ENCODE measurements at places on chromosomes 6 and 20.
A peak's percentile ranks its signal among the peaks of the same experiment; 100 is the strongest.

DNA sequence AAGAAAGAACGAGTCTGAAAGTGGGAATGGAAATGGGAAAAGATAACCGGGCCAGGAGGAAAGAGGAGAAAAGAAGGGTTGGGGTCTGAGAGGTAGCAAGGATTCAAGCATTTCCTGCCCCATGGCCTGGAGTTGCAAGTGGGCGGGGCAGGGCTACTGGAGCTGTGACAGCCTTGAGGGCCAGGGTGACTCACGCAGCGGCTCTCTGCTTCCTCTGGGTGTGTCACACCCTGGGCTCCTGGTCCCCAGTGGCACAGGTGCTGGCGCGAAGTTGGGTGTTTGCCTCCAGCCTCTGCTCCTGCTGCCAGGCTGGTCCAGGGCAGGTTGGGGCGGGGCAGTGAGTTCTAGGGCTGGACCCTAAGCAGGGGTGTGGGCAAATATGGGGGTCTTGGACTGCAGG is 3.3 kb upstream of the ULBP3 start:
- DNase-seq, result peak; percentile 26

DNA sequence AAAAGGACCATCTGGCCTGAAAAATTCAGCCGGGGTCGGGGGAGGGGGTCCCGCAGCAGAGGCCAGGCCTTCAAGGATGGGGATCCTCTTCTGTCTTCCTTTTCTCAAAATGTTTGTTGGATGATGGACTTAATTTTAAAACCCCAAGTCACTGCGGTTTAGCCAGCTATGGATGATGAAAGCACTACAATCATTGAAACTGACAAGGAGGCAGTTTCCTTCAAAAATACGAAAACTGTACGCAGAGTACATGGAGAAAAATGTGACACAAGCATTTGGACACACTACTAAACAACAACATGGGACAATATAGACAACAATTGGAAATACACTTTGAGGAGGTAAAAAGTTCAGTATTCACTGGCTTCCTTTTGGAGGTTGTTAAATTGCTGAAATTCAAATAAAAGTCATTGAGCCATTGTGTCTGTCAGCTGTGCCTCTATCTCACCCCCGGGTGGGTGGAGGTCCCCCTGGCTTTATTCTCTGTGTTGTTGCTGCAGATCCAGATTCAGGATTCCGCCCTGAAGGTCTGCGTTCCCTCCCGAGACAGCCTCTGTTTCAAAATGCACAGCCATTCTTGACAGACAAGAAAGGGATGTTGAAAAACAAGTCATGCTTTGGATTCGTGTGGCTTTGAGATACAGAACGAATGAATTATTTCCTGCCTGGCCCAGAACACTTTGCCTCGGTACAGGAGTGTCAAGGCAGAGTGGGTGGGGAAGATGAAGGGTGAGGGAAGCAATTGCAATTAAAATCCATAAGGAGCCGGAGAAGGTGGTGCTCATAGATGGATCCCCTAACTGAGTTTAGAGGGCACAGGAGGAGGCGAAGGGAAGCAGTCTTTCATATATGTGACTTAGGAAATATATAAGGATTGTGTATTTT is 118.2 kb downstream of the TTLL2 start:
- DNase-seq, result no peak

DNA sequence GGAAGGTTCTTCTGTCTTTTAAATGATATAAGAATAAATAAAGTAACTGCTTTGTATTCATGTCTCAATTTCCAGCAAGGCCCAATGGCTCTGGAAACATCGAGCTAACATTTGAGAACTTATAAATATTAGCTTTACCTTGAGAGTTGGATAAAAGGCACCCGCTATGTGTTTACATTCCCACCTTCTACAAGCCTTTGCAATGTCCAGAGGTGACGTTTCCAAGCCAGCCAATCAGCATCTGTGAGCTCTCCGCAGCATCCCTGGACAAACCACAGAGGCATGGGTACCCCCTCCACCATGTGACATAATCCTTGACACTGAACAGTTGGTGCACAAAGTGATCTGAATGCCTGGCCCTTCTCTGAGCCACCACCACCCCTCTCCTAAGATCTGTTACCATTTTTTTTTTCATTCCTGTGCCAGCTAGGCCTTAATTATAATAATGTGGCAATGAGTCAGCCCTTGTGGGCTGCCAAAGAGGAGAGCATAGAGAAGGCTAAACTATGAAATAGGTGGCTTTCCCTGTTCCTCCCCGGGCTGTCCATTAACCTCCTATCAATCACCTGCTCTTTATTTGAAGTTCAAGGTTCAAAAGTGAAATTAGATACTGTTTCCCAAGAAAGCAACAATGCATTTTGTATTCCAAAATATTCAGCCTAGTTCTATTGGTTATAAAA is 4.1 kb downstream of the CBLN4 start:
- DNase-seq, result no peak

DNA sequence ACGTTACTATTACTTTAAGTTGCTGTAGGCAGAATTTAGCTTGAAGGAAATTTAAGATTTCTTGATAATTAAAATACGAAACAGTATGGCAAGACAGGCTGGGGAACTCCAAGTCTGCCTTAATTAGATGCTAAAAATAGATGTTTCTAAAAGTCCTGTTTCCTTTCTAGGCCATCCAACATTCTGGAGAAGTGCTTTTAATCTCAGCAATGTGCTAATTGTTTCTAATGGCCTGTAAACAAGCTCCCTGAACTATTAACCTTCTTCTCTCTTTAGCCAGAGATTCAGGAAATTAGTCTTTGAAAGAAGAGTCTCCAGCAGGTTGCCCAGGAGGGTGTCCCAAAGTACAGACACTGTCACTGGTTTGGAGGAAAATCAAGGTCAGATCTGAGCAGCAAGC is 677.3 kb upstream of the AGPAT4 start:
- DNase-seq, result no peak

- no peak for DNase-seq
These were observed 12.7 kb downstream of the SCAND1 start for GRCh38 chr20:35941620-35942019.

DNA sequence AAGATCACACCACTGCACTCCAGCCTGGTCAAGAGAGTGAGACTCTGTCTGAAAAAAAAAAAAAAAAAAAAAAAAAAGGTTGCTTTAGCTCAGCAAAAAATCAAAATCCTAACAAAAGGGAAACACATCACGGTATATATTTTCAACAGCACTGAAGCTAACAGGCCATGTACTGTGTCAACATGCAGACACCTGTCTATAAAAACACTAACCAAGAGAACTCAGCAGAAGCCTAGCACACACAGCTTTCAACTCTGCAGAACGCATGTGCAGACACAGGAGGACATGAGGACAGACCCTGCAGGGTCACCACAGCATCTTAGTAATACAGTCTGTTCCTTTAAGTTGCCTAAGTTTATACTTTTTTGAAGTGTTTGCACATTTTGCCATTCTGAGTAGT is 13.5 kb downstream of the NINL start:
- no peak for DNase-seq

DNA sequence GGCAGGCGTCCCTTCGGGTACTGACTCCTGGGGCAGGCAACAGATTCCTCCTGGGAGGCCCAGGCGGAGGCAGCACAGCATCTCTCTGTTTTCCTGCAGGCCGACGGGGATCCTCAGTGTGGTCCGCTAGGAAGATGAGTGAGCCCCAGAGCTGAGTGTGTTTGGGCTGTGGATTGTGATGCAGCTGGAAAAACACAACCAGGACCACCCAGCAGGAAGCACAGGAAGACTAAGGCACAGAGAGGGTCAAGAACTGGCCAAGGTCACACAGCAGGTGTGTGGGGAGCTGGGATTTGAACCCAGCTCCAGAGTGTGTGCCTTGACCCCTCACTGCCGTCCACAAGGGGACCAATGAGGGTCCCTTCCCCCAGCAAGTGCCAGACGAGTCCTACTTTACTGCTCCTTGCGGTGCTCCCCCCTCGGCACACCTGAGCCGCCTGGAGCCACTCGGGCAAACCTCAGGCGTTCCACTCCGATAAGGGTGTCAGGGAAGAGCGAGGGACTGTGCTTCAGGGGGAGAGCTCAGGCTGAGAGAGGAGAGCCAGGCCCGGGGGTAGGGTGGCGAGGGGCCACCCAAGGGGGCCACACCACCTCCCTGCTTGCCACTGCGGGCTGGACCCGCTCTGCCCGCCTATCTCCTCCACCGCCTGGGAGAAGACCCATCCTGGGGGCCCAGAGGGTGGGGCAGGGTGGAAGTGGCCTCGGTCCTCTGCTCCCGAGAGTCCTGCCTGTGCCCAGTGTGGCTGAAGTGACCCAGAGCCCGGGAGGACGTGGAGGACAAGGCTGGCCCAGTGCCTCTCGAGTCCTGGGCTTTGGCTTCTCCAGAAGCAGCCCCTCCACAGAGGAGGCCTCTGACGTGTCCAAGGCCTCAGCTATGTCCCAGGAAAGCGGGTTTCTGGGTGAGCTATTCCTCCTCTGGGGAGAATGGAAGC is 63.3 kb downstream of the YTHDF1 start:
- DNase-seq, result no peak

DNA sequence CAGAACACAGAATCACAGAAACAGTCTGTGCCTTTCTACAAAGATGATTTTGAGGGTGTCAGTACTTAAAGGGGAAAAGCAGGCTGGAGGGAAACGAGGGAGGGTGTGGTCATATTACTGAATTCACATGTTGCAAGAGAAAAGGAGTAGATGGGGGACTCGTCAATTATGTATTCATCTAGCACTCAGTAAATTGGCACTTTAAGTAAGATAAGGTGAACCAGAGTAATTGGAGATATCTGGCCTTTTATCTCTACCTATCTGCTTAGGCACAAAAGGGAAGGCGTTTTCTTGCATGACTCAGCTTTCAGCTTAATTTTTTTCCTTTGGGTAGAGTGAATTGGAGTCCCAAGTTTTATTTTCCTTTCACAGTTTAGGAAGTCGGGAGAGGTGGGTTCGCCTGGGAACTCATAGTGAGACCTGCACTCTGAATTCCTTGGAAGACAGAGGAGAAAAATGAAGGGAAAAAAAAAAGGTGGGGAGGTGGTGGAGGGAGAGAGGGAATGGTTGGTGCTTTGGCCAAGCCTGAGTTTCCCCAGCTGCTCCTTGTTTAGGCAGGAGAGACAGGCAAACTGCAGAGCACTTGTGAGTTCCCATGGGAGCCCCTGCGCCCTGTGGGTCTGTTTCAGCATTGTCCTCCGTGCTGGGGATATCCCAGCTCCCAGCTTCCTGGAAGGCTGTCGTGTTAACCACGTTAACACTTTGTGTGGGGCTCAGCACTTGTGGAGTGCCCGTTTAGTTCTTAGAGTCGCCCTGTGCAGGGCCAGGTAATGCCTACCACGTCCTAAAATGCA is 19.7 kb upstream of the GTSF1L start:
- DNase-seq, result no peak

DNA sequence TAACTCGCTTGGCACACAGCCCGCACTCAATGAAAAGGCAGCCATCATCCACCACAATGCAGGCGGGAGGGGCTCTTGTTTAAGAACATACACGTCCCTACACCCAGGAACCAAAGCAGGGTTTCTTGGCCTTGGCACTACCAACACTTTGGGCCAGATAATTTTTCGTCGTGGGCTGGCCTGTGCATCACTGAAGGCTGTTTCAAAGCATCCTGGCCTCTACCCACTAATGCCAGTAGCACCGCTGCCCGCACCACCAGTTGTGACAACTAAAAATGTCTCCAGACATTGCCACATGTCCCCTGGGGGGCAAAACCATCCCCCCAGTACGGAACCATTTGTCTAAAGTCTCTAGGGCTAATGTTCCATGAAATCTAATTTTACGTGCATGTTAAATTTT is 13.0 kb downstream of the UQCC2 start:
- no peak for DNase-seq

All from CD4-positive, alpha-beta T cell treated with Interleukin-10 for 1 hour (primary cell).